A549 treated with CpdA at 1 μM for 4 hours (cell line): ENCODE measurements at places on chromosomes 7 and 10. TPM values are rescaled to one million over a fixed set of nuclear protein-coding genes. Genes with fewer than 3 reads are reported as not detected.

HOXA11 gene
- 0.50 to 0.77 TPM (median 0.68 TPM) in 5 replicates for total RNA-seq

PRSS37 gene
- not detected in 5 replicates for total RNA-seq

CRYGN gene
- not detected in 5 replicates for total RNA-seq

SPDYE16 gene
- total RNA-seq: not detected in 5 replicates

TMEM209 gene
- total RNA-seq: 13.9 to 18.3 TPM (median 15.6 TPM) in 5 replicates

CARD11 gene
- 1.1 to 2.1 TPM (median 1.4 TPM) in 5 replicates for total RNA-seq

IL2RA gene
- not detected in 5 replicates for total RNA-seq

TSC22D4 gene
- 30.8 to 38.7 TPM (median 35.0 TPM) in 5 replicates for total RNA-seq

MOGAT3 gene
- 0.08 TPM in 1 of 5 replicates, not detected in the others for total RNA-seq

CHAT gene
- not detected in 5 replicates for total RNA-seq
